Activated naive CD8-positive, alpha-beta T cell treated with anti-CD3 and anti-CD28 coated beads, Interleukin-2, amount 10 ng/mL, durations not matched to agents 7 days and 5 days (primary cell): ENCODE measurements at places on chromosomes 2 and 18. TPM values are rescaled to one million over a fixed set of nuclear protein-coding genes. Genes with fewer than 3 reads are reported as not detected.

Gene LHCGR
- total RNA-seq: not detected

Gene HNMT
- 0.57 TPM for total RNA-seq

Gene CHRNG
- total RNA-seq: not detected

Gene BOK
- not detected for total RNA-seq
